Cardiac septum (tissue), 1 donor: ENCODE measurements at places on chromosomes 5 and 9. TPM values are rescaled to one million over a fixed set of nuclear protein-coding genes. Genes with fewer than 3 reads are reported as not detected.
A peak's percentile ranks its signal among the peaks of the same experiment; 100 is the strongest.

The NLN gene
- total RNA-seq, result 17.2 TPM

- DNase-seq, result no peak
Observed at GRCh38 chr9:107504585-107505455, 15.3 kb upstream of the KLF4 start.

- no peak for DNase-seq
Observed at GRCh38 chr9:69535286-69535832, 136.8 kb downstream of the APBA1 start.

DNA sequence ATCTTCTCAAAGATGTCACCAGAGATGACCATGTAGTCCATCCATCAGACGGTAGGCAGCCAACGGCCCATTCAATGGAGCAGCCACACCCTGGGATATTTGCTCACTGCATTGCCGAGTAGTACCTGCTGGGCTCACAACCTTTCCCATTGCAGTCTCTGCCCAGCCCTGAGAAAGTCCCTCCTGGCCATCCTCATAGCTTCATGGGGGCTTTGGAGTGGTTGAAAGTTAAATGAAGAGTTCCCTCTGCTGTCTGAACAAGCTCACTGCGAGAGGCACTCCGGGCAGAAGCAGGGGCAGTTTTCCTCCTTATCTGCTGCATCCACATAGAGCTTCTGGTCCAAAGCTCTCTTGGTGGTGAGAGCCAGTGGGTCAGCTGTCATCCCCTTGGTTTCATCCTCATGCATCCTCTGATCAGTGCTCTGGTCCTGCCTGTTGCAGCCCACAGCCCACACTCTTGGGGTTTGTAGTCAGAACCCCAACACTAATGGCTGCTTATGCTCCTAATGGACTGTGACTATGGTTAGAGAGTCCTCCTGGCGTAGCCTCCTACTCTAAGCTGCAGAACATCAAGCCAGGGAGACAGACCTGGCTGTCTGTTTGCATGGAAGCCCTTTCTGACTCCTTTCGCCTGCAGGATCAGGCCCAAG lies 23.3 kb downstream of the TNFSF8 start:
- no peak for DNase-seq

DNA sequence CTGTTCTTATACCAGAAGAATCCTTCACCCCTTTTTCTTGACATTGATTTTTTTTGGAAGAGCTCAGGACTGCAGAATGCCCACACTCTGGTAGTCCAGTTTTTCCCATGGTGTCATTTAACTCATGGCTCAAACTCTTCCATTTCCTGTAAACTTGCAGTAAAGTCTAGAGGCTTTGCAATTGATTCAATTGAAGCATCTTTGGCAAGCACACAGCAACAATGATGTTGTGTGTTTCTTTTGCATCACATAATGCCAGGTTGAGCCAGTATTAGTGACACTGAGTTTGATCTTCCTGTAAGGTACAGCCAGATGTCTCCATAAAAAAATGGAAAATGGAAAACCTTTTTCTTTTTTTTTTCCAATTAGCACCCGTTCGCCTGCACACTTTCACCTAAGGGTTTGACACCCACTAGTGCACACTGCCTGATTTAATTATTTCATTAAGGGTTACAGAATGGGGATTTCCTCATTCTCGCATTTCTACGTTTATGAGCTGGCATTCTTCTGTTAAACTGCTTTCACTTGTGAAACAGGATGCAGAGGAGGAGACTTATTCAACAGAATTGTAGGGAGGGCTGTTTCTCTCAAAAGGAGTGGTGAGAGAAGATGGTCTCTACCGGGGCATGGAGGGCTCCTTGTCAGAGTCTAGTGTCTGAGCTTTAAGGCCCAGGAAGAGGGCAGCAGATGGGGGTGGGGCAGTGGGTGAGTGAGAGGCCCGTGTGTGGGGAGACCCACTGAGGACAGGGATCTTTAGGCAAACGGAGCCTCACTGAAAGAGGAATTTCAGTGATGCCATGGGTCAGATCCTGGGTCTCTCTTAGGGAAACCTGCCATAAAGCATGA lies 2.2 kb upstream of the S1PR3 start:
- peak; percentile 36 for DNase-seq

GRCh38 chr9:124769549-124770358 lies 1.4 kb downstream of the NR6A1 start:
- no peak for DNase-seq
